Cortex of kidney (tissue), 1 donor: ENCODE measurements at places on chromosomes 5 and 9.

GRCh38 chr5:103234239-103234975, 24.2 kb upstream of the MACIR start:
- DNase-seq, result no peak

GRCh38 chr5:117095346-117096332, 521.0 kb upstream of the SEMA6A start:
- no peak for DNase-seq

GRCh38 chr9:73284377-73284776, 132.7 kb downstream of the ANXA1 start:
- DNase-seq, result no peak

- DNase-seq, result no peak
Measured at GRCh38 chr9:109186857-109187520, 19.9 kb upstream of the FRRS1L start.

GRCh38 chr5:14946815-14947620, 75.4 kb upstream of the ANKH start:
- DNase-seq, result no peak

GRCh38 chr9:127136880-127137639, 14.6 kb upstream of the ANGPTL2 start:
- DNase-seq, result no peak

DNA sequence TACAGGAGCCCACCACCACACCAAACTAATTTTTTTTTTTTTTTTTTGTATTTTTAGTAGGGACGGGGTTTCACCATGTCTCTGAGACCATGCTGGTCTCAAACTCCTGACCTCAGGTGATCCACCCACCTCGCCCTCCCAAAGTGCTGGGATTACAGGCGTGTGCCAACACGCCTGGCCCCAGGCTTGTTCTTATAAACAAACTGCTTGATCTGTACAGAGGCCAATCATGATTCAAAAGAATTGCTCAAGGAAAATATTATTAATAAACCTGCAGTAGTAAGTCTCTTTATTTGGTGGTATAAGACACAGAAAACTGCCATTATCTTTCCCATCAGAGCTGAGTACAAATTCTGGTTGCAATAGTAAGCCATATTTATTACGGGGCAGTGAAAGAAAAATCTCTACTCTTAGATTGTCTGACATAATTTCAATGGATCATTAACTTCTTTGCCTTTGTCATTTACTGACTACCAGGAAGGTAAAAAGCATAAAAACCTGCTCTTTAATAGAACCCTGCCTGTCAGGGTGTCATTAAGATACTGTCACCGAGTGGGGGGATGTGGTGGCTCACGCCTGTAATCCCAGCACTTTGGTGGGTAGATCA, 33.3 kb downstream of the RASEF start:
- DNase-seq, result no peak

DNA sequence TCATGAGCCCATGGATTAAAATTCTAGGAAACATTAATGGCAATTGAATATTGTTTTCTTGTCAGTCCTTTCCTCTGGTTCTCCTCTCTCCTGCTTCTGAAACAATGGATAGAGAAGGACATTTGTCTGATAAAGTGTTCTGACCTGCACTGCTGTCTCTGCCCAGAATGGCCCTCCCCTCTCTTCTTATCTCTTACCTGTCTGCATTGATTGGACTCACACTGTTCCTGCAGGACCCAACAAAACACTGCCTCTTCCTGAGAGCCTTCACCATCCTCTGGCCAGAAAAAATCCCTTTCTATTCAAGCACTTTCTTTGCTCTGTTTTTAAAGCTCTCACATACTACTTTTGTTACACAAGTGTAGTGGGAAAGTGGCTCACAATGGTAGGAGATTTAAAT, 143.8 kb upstream of the DHFR start:
- no peak for DNase-seq

- no peak for DNase-seq
Measured at GRCh38 chr5:29379619-29380018, 1813.9 kb upstream of the CDH6 start.

GRCh38 chr9:80383331-80383730, 811.6 kb downstream of the TLE4 start:
- DNase-seq, result no peak

- no peak for DNase-seq
Measured at GRCh38 chr9:137738703-137739102, 119.9 kb downstream of the EHMT1 start.

DNA sequence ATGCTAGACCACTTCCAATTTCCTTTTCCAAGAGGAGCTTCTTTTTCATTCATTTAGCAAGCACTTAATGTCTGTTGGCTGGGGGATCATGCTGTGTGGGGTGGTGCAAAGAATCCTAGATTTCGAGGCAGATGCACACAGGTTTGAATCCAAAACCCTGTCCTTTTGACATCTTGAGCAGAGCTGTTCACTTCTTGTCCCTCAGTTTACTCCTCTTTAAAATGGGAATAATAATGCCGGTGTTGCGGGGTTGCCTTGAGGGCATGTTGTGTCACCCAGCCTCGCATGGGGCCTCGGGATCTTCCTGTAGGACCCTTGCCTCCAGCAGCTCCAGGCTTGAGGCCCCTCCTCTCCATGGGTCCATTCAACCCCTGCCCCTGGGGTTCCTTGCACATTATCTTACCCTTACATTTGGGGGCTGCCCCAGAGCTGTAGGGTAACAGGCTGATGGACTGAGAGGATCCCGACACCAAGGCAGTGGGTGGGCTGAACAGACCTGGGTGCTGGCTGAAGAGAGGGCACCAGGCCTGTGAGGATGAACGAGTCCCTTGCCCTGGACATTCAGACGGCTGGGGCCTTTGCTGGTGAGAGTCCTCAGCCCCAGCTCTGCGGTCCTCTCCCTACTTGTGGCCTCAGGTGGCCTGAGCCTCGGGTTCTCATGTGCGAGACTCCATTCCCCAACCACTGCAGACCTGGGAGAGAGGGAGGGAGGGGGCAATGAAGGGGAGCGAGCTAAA, 145.8 kb downstream of the BARX1 start:
- no peak for DNase-seq

GRCh38 chr9:32500768-32501167, 25.2 kb downstream of the RIGI start:
- no peak for DNase-seq

DNA sequence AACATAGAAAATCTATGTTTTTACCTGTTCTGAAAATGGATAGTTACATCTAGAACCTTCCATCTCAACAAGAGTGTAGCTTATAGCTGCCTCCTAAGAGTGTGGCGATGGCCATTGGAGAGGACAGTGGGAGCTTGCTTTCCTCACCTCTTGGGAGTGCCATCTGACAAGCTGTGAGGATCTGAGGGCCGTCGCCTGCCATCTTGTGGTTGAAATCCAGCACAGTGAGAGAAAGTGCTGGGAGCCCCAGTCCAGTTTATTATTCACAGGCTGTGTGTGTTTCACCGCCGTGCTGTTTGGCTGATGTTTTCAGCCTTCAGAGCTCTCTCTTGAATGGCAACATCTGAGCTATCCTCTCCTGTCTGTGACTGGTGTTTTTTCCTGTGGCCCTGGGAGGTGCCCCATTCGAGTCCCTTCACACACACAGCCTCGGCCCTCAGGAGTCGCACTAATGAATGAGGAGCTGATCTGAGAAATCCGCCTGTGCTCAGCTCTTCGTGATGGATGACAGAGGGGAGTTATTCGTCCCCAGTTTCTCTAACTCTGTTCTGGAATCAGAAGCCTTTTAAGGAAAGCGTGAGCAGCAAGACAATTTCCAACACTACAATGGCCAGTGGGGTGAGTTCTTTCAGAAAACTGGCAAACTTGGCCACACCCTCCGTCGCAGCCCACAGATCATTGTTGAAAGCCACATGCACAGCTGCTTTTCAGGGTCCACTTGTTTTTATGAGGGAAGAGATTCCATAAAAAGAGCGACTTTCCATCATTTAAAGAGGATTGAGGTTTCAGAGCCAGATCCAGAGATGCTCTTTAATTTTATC, 170.3 kb downstream of the PDZD2 start:
- DNase-seq, result no peak

DNA sequence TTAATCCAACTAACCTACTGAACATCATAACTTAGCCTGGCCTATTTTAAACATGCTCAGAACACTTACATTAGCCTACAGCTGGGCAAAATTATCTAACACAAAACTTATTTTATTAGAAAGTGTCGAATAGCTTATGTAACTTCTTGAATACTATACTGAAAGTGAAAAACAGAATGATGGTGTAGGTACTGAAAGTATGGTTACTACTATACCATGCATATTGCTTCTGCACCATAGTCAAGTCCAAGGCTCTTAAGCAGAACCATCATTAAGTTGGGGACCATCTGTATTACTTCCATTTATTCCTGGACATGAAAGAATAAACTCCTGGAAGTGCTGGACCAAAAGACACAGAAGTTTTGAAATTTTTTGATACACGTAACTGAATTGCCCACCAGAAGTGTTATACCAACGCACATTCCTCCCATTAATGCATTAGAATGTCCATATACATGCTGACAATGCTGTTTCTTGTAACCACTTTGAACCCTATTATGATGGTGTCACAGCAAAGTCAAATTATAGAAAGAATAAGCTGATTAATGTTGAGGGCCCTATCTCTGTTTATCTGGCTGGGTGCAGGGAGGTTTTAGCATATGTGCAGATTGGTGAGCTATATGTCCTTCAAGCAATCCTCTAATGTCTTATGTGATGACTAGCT, 375.7 kb downstream of the ACTL7B start:
- DNase-seq, result no peak

- DNase-seq, result no peak
Measured at GRCh38 chr9:114343471-114344187, 14.0 kb downstream of the ORM2 start.

- DNase-seq, result no peak
Measured at GRCh38 chr5:76547242-76547890, 75.8 kb downstream of the F2RL2 start.

GRCh38 chr5:77494935-77495334, 2.8 kb upstream of the WDR41 start:
- no peak for DNase-seq

DNA sequence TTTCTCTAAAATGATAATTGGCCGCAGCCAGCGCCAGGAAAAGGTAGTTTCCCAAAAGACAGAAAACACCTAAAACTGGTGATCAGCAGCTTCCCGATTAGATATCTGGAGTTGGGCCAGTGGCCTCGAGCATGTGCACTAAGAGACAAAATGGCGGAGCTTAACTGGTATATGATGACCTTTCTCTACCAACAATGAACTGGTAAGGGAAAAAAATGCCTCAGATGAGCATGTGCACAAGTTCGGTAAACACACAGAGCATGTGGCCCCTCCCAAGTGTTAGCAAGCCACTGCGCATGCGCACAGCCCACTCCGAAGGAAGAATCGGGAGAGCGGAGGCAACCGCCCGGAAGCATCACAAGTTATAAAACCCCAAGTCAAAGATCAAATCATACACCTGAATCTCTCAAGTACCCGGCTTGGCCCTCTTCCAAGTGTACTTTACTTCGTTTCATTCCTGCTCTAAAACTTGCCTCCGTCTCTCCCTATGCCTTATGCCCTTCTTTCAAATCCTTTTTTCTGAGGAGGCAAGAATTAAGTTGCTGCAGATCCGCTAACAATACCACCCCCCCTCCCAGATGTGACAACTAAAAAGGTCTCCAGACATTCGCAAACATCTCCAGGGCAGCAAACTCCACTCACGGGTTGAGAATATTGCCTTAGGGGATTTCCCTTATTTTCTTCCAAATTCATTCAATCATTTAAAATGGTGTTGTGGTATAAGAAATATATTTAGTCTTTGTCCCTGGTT, 15.0 kb upstream of the PTBP3 start:
- DNase-seq, result no peak

- no peak for DNase-seq
Measured at GRCh38 chr9:36935768-36936497, 98.1 kb downstream of the PAX5 start.

DNA sequence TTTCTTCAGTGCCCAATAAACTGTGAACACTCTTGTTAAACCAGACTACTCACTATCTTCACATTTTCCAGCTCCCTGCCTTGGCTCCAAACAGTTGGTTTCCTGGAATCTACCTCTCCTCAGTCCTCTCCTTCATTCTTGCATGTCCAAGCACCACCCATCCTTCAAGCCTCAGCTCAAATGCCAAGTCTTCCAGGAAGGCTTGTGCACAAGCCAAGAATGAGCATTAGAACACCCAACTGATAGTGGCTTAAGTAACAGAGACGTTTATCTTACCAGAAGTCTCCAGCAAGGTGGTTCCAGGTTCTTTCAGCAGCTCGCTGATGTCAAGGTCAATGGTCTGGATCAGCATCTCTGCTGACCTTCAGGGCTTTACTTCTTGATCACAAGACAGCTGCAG, 60.1 kb downstream of the PTPDC1 start:
- no peak for DNase-seq

- no peak for DNase-seq
Measured at GRCh38 chr9:121281614-121282276, 13.8 kb downstream of the GSN start.

DNA sequence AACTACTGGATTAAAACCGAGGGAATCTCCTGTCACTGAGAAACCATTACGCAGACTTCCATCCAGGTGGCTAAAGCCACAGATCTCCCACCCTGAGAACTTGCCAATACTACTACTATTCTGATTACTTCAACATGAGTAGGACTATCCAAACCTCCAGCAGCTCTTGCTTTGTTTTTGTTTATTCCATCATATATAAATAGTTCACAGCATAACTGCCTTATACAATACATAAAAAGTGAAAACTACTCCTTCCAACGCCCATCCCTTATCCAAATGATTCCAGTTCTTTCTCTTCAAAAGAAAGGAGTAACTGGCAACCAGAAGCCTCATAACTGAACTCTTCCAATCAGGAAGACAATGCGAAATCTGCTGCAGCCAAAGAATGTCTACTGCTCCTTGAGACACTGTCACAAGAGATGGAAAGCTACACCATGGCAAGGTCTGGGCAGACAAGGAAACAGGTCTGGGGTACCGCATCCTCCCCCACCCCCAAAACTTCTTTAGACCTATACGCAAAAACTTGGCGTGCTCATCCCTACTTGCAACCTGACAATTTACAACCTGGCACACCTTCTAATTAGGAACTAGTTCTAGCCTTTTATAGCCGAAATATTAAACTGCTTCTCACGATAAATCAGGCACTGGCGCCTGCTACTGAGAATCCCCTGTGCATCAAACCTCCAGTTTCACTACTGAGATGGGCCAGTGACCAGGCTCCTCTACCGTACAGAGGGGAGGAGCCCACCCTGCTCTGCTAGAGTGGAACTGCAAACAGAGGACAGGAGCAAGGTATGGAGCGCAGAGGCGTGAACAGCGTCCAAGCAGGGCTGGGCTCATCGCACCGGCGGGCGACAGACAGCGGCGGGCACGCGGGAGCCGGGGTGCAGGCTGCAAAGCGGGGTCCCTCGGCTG, 986 bp downstream of the PLPP1 start:
- peak; percentile 26 for DNase-seq

DNA sequence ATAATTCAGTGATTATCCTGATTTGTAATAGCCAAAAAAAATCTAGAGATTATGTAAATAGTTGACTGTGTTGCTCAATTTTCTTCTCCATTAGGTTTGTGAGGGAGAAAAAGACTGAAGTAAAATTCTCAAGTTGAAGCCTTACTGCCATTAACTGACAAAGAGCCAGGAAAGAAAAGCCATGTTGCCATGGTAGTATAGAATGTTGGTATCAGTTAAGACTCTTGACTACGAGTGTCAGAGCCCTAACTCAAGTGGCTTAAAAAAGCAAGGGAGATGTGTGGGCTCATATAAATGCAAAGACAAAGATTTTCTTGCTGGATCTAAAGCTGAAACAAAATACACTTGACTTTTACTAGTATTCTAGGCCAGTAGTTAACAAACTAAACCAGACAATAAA, 571.7 kb downstream of the KCTD16 start:
- DNase-seq, result no peak
